Activated effector memory CD4-positive, alpha-beta T cell treated with anti-CD3 and anti-CD28 coated beads, Interleukin-2, amount 50 U/mL, for 16 hours (primary cell): ENCODE measurements at places on chromosomes 7 and 10.
A peak's percentile ranks its signal among the peaks of the same experiment; 100 is the strongest.

DNA sequence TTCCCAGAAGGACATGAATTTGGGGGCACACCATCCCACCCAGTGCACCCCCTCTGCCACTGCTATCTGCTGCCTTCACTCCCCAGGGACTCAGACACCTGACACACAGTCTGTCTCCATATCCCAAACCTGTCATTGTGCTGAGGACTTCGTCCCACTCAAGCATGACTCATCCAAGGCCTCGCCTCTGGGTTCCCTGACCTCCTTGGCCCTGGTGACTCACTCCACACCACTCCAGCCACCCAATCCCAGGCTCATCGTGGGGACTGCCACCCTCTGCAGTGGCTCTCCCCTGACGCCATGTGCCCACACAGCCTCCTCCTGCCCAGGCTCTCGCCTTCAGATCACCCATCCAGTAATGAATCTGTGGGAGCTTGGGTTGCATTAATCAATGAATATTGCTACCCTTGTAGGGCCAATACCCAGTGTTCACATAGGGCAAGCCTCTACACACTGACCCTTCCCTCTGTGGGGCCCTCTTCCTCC, 6.6 kb upstream of the INSIG1 start:
- peak; percentile 57 for DNase-seq

DNA sequence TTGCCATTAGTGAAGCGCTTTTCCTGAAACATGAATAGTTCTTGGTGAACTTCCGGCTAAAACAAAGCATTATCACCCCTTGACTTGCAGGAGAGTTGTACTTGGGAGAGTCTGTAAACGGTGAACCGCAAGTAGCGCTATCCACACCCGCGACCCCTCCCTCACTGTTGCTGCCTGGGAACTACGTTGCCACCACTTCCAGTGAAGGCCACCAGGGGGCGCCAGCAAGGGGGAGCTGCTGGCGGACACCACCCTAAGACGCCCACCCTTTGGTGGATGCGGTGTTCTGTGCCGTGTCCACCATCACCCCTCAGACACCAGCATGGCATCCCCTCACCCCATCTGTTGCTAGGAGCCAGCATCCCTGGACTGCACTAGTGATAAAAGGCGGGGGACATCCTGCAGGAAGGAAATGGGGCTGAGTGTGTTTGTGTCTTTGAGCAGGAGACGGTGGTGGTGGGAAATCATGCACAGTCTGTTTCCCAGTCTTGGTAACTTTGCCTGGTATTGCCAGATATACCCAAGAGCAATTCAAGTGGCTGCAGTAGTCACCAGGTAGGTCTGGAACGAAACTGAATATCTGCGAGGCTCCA, 298.2 kb downstream of the FRMD4A start:
- peak; percentile 83 for DNase-seq

DNA sequence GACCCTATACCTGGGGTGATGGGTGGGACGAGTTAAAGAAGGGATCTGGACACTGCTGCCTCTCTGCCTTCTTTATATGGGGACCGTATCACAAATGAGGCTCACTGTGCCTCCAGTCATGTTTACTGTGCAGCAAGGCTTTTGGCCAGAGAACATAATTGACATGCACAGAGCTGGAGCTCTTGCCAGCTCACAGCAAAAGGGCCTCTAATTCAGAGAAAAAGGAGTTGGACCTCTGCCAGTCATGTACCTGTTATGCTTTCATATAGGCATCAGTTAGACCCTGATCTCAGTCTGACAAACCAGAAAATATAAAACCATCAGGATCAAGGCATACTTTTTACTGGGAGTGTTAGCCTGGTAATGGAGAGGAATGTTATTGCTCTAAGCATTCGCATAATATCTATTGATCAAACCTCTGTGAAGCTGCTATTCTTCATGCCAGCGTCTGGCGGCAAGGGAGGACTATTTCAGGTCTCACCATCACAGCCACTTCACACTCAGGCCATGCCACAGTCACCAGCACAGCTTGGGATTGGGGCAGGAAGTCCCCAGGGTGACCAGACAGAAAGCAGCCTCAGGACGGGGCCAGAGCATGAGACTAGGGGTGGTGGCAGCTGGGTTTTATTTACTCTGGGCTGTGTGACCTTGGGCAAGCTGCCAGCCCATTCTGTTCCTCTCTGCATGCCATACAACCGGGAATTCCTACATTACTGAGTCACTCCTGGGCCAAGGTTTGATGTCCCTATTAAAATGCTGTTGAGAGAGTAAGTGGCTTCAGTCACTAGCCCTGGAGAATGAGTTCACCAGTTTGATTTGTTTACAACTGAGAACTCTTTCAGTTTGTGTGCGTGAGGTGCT, 90.1 kb downstream of the NPSR1 start:
- DNase-seq = no peak

DNA sequence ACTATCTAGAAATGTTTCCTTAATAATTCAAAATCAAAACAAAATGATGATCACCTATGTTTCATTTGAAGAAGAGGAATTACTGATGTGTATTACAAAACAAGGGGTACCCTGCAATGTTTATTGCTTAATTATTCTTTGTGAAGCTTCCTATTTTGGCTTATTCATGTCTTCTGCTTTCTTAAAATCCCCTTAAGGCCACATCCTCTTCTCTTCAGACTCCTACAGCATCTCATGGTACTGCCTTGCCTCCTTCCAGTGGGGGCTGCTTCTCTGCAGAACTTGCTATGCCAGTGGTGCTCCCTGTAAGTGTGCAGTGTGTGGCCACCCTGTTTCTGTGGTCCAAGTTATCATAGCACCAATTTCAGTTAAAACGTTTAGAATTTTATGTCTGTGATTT, 35.0 kb downstream of the CCDC146 start:
- DNase-seq = no peak

DNA sequence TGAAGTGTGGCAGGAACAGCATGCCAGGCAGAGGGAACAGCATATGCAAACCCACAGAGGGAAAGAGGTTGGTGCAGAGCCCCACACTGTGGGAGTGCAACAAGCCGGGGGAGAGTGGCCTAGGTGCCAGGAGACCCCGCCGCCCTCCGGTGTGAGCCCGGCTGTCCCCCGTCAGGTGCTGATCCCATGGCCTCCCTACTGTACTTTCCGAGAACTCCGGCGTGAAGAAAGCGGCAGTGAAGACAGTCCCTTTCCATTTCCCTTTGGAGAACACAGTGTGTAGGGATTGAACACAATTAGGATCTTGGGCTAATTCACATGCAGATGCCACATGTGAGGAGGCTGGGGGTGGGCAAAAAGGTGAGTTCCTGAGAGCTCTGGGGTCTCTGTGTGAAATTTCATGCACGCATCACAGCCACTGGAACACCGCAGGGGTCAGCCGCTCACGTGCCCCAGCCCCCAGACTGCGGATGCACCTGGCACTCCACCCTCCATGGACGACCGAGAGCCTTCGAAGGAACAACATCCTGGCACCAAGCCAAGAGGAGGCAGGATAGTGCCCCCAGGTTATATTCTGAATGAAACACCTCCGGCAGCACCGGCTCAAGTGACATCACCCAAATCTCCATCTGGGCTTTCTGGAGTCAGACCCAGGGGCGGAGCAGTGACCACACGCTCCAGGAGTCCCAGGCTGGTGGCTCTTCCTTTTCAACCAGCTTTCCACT, 82.1 kb upstream of the PPP2R2D start:
- DNase-seq = no peak
